ENCODE measurements at places on chromosomes 5 and 9. TPM values are rescaled to one million over a fixed set of nuclear protein-coding genes. Genes with fewer than 3 reads are reported as not detected.
A peak's percentile ranks its signal among the peaks of the same experiment; 100 is the strongest.

DNA sequence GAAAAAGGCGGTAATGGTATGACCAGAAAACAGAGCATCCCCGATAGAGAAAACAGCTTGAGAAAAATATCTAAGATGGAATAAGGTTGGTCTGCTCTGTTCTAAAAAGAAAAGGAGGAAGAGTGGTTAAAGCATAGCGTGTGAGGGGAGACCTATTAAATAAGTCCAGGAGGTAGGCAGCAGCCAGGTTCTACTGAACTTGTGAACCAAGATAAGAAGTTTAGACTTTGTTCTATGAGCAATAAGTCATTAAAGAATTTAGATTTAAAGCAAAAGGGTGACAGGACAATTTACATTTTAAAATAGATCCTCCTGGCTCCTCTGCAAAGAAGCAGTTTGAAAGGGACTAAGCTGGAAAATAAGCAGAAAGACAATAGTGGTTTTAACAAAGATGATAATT is 81.3 kb upstream of the COX7C start:
- no peak overlapping the region for H3K27ac ChIP-seq
- no peaks in the 10 kb centered on the region for H3K4me1 ChIP-seq
- no peaks in the 10 kb centered on the region for H3K27me3 ChIP-seq
- no peaks in the 10 kb centered on the region for H3K36me3 ChIP-seq
- H3K4me3 ChIP-seq: no peak overlapping the region
- DNase-seq: no peak

DNA sequence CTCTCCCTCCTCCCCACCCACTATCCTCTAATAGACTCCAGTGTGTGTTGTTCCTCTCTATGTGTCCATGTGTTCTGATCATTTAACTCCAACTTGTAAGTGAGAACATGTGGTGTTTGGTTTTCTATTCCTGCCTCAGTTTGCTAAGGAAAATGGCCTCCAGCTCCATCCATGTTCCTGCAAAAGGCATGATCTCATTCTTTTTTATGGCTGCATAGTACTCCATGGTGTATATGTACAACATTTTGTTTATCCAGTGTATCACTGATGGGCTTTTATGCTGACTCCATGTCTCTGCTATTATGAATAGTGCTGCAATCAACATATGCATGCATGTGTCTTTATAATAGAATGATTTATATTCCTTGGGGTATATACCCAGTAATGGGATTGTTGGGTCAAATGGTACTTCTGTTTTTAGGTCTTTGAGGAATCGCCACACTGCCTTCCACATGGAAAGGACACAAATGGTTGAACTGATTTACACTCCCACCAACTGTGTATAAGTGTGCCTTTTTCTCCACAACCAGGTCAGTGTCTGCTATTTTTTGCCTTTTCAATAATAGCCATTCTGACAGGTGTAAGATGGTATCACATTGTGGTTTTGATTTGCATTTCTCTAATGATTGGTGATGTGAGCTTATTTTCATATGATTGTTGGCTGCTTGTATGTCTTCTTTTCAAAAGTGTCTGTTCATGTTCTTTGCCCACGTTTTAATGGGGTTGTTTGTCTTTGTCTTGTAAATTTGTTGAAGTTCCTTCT is 96.5 kb upstream of the DAB2 start:
- no peaks in the 10 kb centered on the region for H3K27me3 ChIP-seq
- H3K4me1 ChIP-seq: 0 out of 2 replicates have a peak, but pooled peaks cover 8% of the 10 kb centered on the region

The IFNK gene
- not detected for total RNA-seq

The PSD2 gene
- 0.08 TPM for total RNA-seq

GRCh38 chr9:19229595-19230354 is 718 bp upstream of the DENND4C start:
- no peaks in the 10 kb centered on the region for H3K36me3 ChIP-seq
- H3K27ac ChIP-seq: peak overlapping the region; percentile 65
- no peaks in the 10 kb centered on the region for H3K27me3 ChIP-seq
- H3K4me3 ChIP-seq: peak overlapping the region; percentile 85
- DNase-seq: peak; percentile 62
- H3K4me1 ChIP-seq: peaks cover 16% of the 10 kb centered on the region

The ZNF367 gene
- 12.6 TPM for total RNA-seq

The GRM6 gene
- total RNA-seq: not detected

DNA sequence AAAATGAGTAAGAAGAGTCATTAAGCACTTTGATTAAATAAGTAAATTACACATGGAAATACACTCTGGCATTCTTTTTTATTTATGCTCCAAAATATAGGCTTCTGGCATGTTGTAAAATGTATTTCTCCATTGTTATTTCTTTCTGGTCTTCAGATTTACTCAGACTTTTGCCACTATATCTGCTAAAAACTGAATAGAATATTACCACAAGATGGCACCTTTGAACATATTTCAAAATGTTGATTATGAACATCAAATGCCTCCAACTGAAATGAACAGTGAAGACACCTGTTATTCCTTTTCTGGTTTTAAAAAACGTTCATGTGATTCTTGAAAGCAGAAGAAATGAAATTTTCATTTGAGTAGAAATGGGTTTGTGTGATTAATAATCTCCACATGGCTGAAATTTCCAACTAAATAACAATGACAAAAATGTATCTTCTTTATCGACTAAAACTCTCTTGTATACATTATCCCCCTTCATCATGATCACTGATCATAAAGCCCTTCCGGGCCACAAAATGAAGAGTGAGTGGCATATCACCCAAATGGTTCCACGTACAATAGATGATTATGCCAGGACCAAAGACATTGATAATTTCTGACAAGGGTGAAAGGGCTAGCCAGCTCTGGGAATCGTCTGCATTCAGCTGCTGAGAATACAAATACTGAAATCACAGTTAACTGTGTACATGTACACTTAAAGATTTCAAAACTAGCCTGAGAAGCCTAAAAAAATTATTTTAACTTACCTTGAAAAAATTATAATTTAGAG is 23.8 kb downstream of the TYRP1 start:
- no peak overlapping the region for H3K27ac ChIP-seq
- no peaks in the 10 kb centered on the region for H3K27me3 ChIP-seq
- H3K4me1 ChIP-seq: no peaks in the 10 kb centered on the region
- no peak overlapping the region for H3K4me3 ChIP-seq

- H3K27ac ChIP-seq: no peak overlapping the region
- peaks cover 14% of the 10 kb centered on the region for H3K4me1 ChIP-seq
- peaks cover 17% of the 10 kb centered on the region for H3K27me3 ChIP-seq
These were observed 29.9 kb downstream of the LHX3 start for GRCh38 chr9:136174779-136175615.

- peaks cover 15% of the 10 kb centered on the region for H3K4me1 ChIP-seq
- DNase-seq: no peak
- H3K36me3 ChIP-seq: peaks cover 9% of the 10 kb centered on the region
- H3K27ac ChIP-seq: no peak overlapping the region
- no peak overlapping the region for H3K4me3 ChIP-seq
- H3K27me3 ChIP-seq: no peaks in the 10 kb centered on the region
These were observed 61.7 kb downstream of the TRIO start for GRCh38 chr5:14204785-14205321.

DNA sequence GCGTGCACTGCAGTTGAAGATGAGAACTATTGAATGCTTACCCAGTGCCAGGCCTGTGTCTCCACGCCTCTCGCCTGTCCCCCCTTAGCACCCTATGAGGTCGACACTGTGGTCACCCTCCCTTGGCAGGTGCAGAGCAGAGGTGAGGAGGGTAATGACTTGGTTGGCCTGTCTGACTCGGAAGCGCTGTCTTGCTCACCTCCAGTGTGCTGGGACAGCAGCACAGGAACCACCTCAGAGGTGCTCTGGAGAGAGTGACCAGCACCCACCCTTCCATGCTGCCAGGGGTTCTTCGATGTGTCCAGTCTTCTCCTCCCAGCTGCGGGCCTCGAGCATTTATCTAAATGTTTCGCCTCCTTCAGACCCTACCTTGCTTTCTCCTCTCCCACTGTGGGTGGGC is 178.3 kb upstream of the IRX2 start:
- H3K27ac ChIP-seq: no peak overlapping the region
- DNase-seq: no peak
- no peaks in the 10 kb centered on the region for H3K4me1 ChIP-seq
- no peak overlapping the region for H3K4me3 ChIP-seq
- peaks cover 63% of the 10 kb centered on the region for H3K27me3 ChIP-seq

The BHMT2 gene
- total RNA-seq: not detected

DNA sequence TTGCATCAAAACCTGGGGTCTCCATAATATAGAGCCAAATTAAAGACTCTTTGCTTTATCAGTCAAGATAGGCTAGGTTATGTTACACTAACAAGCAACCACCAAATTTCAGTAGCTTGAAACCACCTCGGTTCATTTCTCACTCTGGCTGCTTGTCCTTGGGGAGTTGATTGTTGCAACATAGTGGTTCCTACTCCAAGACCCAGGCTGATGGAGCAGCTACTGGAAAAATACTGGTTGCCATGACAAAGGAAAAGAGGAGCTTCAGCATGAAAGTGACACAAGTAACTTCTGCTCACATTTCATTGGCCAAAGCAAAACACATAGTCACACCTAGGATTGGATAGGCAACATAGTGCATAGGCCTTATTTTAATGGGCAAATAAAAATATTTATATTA is 18.5 kb upstream of the RCL1 start:
- H3K4me3 ChIP-seq: no peak overlapping the region
- H3K27me3 ChIP-seq: no peaks in the 10 kb centered on the region
- no peak for DNase-seq
- H3K27ac ChIP-seq: no peak overlapping the region

DNA sequence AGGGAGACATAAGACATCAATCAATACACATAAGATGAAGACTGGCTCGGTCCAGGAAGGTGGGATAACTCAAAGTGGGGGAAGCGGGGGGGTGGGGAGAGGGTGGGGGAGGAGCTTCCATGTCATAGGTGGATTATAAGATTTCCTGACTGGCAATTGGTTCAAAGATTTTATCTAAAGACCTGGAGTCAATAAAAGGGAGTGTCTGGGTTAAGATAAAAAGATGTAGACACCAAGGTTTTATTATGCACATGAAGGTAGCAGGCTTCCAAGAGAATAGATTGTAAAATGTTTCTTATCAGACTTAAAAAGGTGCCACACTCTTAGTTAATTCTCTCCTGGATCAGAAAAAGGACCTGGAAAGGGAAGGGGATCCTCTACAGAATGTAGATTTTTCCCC is 25.6 kb upstream of the OTULINL start:
- H3K27me3 ChIP-seq: peaks cover 18% of the 10 kb centered on the region
- no peak overlapping the region for H3K4me3 ChIP-seq
- H3K36me3 ChIP-seq: no peaks in the 10 kb centered on the region
- no peaks in the 10 kb centered on the region for H3K4me1 ChIP-seq
- DNase-seq: no peak

The IL33 gene
- not detected for total RNA-seq

Data from PC-9 (cell line).